ENCODE measurements at places on chromosomes 1 and 21. TPM values are rescaled to one million over a fixed set of nuclear protein-coding genes. Genes with fewer than 3 reads are reported as not detected.

DNA sequence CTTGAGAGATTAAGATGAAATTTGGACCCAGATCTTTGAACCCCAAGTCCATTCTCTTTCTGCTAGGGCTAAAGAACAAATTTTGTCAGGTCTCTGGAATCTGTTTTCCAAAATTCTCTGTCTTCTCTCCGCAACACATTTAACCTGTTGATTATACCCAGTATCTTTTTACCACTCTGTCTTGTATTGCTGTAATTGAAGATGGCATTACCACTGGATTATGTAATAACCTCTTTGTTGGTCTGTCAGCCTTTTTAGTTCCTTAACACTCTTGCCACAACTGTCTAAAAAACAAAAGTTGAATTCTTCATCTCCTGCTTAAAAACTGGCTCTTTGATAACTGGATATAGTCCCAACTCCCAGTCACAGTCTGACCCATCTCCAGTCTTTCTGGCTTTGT, 3.0 kb downstream of the SRP9 start:
- DNase-seq: no peak

- no peak for DNase-seq
Observed at GRCh38 chr1:203663821-203664220, 37.2 kb downstream of the ATP2B4 start.

- no peak for DNase-seq
Observed at GRCh38 chr1:54364995-54365394, 41.2 kb downstream of the SSBP3 start.

DNA sequence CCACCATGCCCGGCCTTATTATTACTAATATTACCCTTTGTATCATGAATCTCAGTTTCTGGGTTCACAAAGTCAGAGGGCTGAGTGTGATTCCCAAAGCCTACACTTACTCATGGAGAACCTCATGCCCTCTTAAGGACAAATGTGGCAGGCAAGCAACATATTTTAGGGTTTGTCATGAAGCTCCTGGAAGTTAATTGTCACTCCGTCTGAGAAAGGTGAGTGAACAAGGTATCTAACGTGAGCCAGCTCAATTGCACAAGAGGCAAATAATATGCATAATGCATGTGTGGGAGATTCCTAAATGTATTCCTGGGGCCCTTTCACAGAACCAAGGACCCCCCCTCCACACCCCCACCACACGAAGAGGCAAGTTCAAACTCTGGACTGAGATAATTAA, 10.1 kb upstream of the TIAM1 start:
- no peak for DNase-seq

- no peak for DNase-seq
Observed at GRCh38 chr1:4416189-4416588, 238.2 kb upstream of the AJAP1 start.

- DNase-seq: no peak
Observed at GRCh38 chr1:32128479-32128878, 20.6 kb downstream of the KPNA6 start.

DNA sequence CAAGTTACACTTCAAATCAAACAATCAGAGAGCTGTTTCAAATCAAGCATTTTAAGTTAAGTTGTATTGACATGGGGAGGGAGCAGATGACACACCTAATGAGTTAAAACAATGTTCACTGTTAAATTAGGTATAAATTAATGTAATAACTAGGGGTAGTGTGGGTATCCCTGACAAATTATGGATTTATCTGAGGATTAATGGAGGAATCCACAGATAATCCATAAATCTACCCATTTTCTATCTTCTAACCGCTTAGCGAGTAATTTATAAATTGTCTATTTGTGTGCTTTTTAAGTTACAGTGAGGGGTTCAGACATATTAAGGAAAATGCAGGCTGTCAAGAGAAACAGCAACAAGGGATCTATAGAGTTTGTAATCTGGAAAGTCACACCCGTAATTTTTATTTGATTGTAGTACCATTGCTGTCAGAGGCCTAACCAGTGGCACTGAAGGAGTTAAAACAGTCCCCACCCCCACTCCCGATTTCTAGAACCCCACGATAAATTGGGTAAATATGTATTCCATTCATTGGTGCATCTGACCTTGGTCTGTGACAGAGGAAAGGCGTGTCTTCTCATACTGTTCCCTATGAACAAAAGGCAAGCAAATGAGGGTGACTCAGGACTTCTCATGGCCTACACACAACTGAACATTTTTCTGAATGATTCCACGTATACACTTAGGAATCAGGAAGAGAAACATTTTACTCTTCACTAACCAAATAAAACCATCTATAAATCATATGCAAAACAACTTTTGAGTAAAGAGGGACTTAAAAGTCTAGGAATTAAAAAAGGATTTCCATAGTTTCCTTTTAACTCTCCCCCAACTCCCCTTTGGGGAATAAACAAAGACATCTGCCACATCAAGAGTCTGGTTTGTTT, 7.4 kb downstream of the IRF2BP2 start:
- peak; percentile 61 for DNase-seq

Gene PNRC2
- polyA plus RNA-seq: 86.3 TPM

GRCh38 chr1:10866321-10867093, 70.1 kb upstream of the CASZ1 start:
- DNase-seq: no peak

DNA sequence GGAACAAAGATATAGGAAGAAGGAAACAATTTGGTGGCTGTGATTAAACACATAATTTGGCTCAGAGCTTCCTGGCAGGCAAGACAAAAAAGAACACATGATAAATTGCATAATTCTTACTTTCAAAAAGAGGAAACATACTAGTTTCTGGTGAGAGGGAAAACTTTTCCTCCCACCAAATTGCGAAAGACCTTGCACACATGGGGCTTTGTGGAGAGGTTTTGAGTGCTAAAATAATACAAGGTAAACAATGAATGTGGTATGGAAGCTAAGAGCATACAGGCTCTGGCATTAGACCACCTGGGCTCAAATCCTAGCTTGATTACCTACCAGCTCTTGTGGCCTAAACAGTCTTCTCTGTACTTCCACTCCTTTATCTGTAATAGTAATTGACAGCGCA, 140.2 kb upstream of the HOOK1 start:
- no peak for DNase-seq

- no peak for DNase-seq
Observed at GRCh38 chr1:73382966-73383365, 815.0 kb downstream of the LRRIQ3 start.

Gene MYBPH
- polyA plus RNA-seq: 2.3 TPM

DNA sequence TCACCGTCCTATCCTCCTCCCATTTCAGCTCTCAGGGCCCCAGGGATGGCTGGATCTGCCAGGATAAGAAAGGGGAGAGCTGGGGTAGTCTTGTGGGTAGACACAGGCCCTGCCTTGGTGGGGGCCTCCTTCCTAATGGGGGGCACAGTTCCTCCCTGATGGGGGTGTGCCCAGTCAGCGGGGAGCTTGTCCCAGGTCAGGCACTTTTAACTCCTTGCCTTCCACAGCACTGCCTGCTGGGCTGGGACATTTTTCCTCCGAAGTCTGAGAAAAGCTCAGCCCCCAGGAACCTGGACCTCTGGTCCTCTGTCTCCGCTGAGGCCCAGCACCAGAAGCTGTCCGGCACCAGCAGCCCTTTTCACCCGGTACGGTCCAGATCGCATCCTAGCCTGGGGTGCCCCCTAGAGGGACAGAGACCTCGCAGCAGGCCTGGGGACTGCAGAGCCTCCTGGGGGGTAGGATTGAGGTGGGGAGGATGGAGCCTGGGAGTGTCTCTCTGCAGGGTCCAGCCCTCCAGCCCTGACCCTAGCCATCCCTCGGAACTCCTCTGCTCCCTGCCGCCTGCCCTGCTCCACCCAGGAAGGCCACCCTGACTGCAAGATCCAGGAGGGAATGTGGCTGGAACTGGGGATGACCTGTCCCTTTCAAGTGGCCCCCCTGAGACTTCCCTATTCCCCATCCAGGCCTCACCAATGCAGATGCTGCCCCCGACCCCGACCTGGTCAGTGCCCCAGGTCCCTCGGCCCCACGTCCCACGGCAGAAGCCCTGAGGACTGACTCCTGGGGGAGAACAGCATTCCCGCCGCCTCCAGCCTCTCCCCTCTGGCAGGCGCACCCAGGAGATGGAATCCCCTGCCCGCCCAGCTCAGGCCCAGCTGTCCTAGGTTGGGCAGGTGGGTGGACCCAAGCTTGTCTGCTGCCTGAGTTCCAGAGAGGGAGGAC, 12.0 kb downstream of the MIIP start:
- no peak for DNase-seq

Gene RBM8A
- polyA plus RNA-seq: 105 TPM

DNA sequence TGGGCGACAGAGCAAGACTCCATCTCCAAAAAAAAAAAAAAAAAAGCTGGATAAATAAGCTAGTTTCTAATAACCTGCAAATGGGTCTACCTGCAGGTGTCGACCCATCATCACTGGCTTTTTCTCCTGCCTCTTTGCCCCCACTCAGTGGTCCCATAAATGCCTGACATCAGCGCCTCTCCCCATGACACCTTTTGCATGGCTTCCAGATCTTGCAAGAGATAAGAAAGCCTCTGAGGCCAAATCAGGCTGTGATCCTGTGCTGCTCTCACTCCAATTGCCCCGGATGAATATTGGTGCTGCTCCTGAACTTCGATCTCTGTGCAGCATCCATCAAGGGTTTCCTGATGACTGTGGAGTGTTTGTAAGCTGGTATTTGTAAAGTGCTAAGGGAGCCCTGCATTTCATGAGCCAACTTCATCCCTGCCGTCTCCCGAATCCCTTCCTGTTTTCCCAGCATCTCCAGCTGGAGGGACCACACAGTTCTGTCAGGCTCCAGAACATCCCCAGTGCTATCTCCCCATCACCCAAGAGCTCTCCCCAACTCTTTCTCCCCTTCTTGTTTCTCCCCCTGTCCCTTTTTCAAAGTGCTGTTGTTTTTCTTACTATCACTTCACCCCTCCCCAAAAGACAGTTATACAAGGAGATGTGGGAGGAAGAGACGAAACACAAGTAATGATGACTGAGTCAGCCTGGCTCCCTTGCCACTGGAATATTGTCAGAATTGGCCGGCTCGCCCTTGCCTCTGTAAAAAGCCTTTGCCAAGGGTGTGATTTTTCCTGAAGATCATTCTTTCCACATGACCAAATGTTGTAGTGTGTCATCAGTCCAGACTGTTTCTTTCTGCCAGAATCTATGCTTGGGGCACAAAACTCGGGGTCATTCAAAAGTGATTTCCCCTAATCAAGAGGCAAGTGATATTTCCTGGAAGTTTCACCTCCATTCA, 2.8 kb upstream of the EFHD2 start:
- no peak for DNase-seq

GRCh38 chr1:214979191-214979590, 103.3 kb upstream of the KCNK2 start:
- no peak for DNase-seq

DNA sequence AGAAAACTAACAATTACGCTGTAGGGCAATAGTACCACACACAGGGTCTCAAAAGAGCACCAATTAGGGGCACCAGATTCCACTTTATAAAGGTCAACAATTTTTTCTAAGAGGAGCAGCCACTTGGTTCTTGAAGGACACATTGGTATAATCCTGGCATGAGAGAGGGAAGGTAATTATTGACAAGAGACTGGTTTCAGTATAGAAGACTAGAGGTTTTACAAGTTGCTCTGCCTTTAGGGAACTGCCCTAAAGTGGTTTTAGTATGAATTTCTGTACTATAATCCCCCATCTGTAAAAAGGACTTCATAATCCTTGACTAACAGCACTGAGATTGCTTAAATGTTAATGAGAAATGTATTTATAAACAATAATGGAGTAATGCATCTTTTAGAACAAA, 648.5 kb upstream of the PTBP2 start:
- DNase-seq: no peak

DNA sequence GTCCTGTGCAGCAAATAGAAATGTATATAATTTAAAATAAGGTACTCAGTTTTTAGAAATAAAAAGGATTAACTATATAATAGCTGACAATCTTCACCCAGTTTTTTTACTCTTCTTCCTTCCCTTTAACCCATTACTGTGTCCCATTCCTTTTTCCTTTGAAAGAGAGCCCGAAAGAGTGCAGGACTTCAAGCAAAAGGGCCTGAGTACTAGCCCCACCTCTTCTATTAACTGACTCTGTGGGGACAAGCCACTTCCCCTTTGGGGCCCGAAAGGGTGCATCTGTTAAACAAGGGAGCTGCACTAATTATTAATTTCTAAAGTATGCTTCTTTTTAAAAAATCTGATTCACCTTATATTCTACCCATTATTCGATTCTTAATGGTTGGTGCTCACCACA, 3.3 kb downstream of the USP24 start:
- DNase-seq: no peak

DNA sequence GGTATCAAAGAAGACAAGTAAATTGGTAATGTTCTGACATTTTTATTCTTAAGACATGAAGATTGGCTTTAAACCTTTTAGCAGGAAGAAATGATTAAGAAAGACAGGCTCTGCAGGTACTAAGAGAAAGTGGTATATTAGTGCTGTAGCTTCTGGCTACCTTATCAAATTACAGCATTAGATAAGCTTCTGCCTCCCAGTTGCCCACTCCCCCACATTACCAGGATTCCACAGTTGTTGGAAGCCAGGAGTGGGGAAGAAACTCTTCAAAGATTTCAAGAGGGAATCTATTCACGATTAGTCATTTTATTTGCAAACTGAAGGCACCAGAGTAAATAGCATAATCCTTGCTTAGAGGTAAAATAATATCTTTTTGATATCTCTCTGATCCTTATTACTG, 274.9 kb downstream of the LMO4 start:
- no peak for DNase-seq

- no peak for DNase-seq
Observed at GRCh38 chr1:178684542-178685000, 40.5 kb upstream of the RALGPS2 start.

GRCh38 chr1:70354332-70355110, at the start of gene ANKRD13C:
Gene ANKRD13C (minus strand): TSS chr1:70354722. CDS start chr1:70354408, 314 bp downstream.
- DNase-seq: peak; percentile 97

GRCh38 chr21:39564200-39564599, 48.5 kb upstream of the B3GALT5 start:
- peak; percentile 82 for DNase-seq

- DNase-seq: no peak
Observed at GRCh38 chr1:219576931-219577730, 35.8 kb downstream of the ZC3H11B start.

- no peak for DNase-seq
Observed at GRCh38 chr1:241730031-241730430, 78.0 kb downstream of the WDR64 start.

- DNase-seq: no peak
Observed at GRCh38 chr1:50378770-50379169, 44.5 kb downstream of the DMRTA2 start.

- no peak for DNase-seq
Observed at GRCh38 chr1:208213786-208214185, 30.4 kb downstream of the PLXNA2 start.

Gene LYSMD1
- 9.1 TPM for polyA plus RNA-seq

Gene PIGC
- polyA plus RNA-seq: 28.6 TPM

Gene PPOX
- 29.4 TPM for polyA plus RNA-seq

Data from kidney (tissue), 22 donors.